Tongue (tissue), 3 donors: ENCODE measurements at places on chromosomes 3 and 15. TPM values are rescaled to one million over a fixed set of nuclear protein-coding genes. Genes with fewer than 3 reads are reported as not detected.
A peak's percentile ranks its signal among the peaks of the same experiment; 100 is the strongest.

DNAH12 gene
- total RNA-seq: 0.21 TPM

FAM98B gene
- 16.0 TPM for total RNA-seq

PCOLCE2 gene
- total RNA-seq: 0.62 TPM

GRCh38 chr15:67066959-67067853 lies 1.8 kb downstream of the SMAD3 start:
- DNase-seq: peak; percentile 55

DNA sequence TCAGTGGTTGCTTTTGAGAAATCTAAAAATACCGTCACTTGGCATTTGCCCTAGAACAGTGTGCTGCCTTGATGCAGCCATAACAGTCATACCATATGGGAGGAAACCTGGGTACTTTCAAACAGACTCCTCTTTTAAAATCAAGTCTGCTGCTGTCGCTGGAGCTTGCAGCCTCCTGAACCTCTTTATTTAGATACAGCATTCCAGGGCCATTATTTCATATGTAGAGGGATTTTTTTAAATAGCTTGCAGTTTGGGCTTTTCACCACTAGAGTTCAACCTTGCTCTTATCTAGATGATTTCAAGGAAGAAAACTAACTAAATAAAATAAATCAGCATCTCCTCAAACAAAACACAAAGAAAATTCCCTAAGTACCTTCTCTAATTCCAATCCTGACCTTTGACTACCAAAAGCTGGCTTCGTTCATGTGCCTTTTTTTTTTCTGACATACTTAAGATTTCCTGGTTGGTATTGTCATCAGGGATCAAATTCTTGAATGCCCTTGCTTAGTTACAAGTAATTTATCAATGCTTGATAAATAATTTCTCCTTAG lies 111.6 kb downstream of the KBTBD8 start:
- peak; percentile 78 for DNase-seq

DNA sequence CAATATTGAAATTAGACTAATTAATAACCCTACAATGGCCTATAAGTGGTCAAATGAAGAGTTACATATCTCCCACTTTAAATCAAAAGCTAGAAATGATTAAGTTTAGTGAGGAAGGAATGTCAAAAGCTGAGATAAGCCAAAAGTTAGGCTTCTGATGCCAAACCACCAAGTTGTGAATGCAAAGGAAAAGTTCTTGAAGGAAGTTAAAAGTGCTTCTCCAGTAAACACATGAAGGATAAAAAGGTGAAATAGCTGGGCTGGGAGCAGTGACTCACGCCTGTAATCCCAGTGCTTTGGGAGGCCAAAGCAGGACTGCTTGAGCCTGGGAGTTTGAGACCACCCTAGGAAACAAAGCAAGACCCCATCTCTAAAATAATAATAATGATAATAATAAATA lies 46.9 kb upstream of the DCUN1D1 start:
- DNase-seq: no peak

DNA sequence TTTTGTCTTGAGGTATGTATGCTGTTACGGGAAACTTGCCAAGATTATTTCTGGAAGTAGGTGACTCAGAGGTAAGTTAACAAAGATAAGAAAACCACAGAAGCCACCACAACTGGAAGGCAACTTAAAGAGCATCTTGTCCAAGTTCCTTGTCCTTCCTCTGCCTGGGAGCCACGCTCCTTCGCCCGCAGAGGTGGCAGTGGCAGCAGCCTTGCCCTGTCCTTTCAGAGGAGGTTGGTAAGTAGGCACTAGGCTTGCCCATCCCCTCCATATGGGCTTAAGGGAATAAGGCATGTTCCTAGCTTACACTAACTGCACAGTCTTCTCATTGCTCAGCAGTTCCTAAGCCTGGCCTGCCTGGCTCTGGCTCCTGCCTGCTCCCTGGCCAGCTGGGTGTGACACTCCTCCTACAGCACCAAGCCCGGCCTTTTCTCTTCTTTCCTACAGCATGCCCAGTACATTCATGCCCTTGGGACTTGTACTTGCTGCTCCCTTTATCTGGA lies 48.0 kb upstream of the RAB6B start:
- DNase-seq: peak; percentile 35

DNA sequence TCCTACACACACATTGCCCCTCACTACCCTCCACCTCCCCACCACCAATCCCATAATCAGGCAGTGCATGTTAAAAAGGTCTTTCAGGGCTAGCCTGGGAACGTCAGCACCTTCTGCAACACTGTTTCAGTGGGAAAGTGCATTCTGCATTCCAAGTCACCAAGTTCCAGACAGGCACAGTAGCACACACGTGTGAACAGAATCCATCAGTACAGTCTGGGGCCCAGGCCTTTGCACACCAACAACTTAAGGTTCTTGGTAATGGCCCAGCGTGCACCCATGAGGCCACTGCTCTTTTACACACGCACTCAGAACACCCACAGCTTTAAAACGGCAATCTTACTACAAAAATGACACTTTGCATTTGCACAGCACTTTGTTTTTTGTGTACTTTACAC lies 1.2 kb downstream of the ANXA2 start:
- peak; percentile 43 for DNase-seq

- no peak for DNase-seq
Measured at GRCh38 chr15:89426500-89426899, 69.9 kb downstream of the RHCG start.

GRCh38 chr15:69380100-69380725 lies 33.9 kb upstream of the KIF23 start:
- DNase-seq: no peak
